Hepatic stellate cell (primary cell): ENCODE measurements at places on chromosomes 2 and 18.

GRCh38 chr18:70385474-70385873 lies 96.6 kb downstream of the SOCS6 start:
- DNase-seq: peak; percentile 42

DNA sequence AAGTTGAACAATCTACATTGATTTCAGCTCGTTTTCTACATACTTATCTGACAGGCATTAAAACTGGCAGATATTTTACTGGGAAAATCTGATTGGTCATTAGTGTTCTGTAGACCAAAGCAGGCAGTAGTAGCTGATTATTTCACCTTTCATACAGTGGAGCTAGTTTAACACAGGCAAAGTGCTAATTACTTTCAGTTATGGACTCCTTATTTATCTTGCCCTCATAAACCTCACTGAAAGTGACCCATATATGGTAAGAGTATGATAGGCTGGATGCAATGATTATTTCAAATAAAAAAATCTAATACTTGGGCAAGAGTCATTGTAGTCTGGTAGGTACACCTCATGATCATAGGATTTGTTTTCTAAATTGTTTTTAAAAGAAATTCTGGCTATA lies 129.7 kb downstream of the MYO1B start:
- no peak for DNase-seq

- DNase-seq: peak; percentile 15
Measured at GRCh38 chr2:67514515-67514914, 117.4 kb downstream of the ETAA1 start.

GRCh38 chr2:47528874-47529273 lies 125.9 kb downstream of the MSH2 start:
- no peak for DNase-seq

DNA sequence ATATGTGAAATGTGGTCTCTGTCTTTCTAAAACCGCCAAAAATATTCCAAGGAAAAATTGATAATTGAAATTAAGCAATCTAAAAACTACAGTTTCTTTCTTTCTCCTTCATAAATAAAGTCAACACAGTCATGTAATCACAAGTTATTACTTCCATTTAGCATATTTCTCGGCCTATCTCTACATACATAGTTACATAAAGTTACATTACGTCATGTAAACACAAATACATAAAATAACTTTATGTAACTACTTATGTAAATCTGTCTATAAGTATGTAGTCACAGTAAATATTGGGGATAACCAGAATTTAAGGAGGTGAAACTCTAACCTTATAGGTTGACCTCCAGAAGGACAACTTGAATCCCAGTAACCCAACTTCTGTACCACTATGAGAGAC lies 48.5 kb upstream of the PID1 start:
- DNase-seq: no peak

DNA sequence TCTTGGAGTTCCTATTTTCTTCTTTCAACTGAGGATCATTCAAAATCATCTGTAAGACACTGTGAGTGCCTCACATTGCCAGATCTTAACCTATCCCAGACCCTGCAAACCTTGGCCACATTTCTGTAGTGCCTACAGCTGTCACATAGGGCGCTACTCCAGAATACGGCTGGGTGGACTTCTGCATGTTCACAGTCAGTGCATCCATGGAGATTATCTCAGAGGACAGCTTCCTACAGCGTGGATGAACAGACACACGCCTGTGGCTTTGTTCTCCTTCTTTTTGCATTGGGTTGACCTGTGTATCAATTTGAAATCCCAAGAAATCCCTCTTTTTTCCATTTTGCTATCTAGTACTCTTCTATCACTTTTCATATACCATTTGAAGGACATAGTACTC lies 1.9 kb upstream of the KLHL29 start:
- DNase-seq: no peak

- no peak for DNase-seq
Measured at GRCh38 chr2:179467111-179467510, 202.5 kb upstream of the SESTD1 start.

DNA sequence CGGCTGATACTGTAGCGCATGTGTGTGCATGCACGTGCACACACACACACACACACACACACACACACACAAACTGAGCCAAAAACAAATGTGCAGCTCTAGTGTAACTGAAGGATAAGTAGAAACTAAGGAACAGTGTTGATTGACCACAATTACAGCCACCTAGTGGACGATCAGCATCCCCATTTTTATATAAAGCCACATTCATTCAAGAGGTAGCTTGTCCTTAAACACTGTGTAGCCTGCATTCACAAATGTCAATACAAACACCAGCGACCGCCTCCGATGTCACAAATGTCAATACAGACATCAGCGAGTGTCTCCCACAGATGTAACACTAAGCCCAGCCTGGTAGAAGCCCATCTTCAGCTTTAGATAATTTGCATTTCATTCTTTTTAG lies 167.4 kb downstream of the PTGR3 start:
- peak; percentile 35 for DNase-seq

GRCh38 chr18:48121752-48122151 lies 191.3 kb upstream of the SMAD2 start:
- no peak for DNase-seq

GRCh38 chr18:24364177-24364576 lies 33.4 kb downstream of the OSBPL1A start:
- DNase-seq: no peak

- no peak for DNase-seq
Measured at GRCh38 chr2:58702302-58702885, 461.3 kb upstream of the FANCL start.

DNA sequence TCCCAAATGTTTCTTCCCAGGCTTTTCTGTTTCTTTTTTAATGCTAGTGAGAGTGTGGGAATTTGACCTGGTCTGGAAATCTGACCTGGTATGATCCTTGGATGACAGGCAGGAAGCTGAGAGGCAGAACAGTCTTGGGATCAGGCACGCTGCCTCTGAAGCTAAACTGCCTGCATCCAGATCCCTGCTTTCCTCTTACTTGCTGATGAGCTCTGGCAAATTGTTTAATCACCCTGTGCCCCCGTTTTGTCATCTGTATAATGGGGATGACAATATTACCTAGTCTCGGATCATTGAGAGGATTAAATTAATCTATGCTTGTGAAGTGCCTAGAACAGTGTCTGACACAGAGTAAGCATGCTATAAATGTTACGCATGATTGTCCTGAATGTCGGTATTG lies 3.3 kb downstream of the KLHL23 start:
- no peak for DNase-seq

GRCh38 chr2:119549241-119549640 lies 5.0 kb downstream of the CFAP221 start:
- DNase-seq: no peak

GRCh38 chr18:4549164-4549872 lies 94.2 kb upstream of the DLGAP1 start:
- DNase-seq: no peak

DNA sequence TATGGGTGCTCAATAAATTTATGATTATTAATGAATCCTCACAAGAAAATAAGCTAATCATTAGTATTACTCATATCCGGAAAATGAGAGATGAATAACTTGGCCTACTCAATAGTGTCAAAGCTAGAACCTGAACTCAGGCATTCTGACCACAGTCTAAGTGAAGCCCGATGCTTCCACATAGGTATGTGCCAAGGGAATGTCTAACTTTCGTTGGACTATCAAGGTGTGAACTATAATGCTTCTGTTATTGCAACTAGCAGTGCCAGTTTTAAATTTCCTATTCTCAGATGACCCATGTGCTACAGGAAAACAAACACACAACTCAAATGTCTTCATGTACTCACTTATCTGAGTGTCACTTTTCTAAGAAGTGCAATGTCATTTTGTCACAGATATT lies 1.8 kb downstream of the BARD1 start:
- DNase-seq: no peak

DNA sequence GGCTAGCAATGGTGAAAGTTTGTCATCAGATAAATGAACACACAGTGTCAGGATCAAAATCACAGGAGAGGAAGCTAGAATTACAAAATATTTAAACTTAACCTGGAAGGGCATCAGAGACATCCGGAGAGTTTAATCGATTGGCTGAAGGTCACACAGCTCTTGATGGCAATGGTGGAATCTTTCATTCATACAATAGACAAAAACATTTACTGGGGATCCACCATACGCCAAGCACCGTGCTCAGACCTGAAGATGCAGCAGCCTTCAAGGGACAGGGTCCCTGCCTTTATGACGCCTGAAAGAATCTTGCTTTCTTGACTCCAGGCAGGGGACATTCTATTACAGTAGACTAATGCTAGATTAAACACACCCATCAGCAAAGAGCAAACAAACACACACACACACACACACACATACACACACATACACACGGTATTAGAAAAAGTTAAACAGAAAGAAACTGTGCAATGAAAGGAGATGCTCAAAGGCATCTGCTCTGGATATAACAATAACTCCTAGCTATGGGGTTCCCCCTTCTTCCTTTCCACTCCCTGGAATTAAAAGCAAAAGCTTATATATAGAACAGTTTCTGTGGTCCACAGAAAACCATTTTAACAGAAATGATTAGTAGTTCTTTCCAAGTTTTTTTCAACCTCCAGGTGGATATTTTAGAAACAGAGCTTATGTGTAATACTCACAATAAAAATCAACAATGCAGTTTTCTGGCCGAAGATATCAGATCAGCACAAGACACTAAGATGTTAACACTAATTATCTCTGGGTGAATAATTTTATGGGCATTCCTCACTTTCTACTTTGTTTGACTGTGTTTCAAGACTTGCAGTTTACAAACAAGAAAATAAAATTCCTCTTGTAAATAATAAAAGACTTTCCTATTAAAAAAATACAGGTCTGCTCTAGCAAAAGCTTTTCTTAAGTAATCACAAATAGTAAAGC lies 151.7 kb downstream of the ANKRD44 start:
- DNase-seq: no peak

DNA sequence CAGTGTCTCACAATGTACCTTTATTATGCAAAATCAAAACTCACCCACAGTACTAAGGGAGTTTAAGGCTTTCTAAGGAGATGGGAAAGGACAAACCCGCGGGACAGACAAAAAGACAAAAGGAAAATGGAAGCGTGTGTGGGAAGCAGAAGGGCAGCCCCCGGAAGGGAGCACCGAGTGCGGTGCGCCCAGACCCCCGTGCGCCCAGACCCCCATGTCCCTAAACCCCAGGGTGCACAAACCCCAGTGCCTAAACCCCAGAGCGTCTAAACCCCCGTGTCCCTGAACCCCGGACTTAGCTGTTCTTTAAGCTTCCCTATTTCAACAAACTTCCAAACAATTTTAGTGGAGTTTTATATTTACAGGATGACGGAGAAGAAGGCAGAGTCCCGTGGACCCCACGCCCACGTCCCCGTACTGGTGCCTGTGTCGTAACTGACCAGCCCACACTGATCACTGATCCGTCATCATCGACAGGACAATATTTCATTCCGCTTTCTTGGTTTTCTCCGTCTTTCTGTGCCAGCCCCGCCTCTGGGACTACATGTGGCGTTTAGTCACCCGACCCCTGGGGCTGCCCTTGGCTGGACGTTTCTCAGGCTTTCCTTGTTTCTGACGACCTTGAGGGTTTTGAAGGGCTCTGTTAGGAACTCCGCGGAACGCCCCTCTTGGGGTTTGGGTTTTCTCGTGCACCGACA lies 76.9 kb downstream of the RTP5 start:
- DNase-seq: no peak

DNA sequence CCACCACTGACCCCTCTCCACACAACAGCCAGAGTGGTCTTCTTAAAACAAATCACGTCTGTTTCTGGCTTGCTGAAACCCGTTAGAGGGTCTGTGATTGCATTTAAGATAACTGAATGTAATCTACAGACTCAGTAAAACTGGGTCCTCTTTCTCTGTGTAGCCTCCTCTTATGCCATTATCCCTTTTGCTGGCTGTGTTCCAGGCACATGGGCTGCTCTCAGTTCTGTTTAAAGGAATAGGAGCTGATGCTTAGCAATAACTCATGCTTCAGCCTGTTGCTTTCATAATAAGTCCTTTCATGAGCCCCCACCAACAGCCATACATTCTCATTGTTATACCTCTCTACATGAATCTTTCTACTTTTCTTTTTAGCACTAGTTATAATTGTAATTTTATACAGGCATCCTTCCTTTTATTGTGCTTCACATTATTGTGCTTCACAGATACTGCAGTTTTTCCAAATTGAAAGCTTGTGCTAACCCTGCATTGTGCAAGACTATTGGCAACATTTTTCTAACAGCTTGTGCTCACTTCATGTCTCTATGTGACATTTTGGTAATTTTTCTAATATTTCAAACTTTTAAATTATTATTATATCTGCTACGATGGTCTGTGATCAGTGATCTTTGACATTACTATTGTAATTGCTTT lies 782.6 kb downstream of the MBD2 start:
- no peak for DNase-seq

DNA sequence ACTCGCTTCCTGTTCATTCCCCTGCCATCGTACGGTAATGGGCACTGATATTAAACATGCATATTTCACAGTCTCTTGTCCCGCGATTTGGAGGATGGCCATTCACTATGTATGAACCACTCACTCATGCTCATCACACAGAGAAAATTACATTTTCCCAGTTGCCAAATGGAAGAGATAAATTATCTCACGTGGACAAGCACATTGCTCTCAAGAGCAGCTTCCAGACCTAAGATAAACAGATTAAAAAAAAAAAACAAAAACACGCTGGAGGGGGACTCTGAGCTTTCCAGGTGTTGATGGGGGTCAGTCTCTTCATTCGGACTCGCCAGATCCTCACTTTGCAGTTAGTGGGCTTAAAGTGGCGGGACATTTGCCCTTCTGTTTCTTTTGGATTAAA lies 1.7 kb upstream of the MAPK4 start:
- DNase-seq: no peak

DNA sequence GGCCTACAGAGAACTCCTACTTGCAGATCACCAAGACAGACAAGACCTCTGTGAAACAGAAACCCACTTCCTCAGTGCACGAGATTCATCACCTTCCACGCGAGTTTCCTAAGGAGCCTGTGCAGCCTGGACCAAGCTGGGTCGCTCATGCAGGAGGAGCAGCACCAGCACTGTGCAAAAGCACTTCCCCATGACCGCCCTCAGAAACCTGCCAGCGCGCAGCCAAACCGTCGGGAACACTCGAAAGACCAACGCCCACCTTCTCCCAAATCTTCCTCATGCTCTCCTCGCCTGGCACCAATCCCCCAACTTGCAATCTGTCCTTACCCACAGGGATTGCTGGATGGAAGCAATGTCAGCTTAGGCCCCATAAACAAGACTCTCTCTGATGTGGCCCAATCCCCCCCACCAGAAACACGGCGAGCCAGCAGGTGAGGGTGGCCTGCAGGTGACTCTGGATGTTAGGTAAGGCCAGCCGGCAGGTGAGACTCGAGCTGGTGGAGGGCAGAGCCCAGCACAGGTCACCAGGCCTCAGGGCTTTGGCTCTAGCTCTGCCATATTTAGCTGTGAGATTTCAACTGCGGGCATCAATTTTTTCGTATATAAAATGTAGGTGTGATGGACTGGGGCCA lies 69.4 kb downstream of the PXDN start:
- no peak for DNase-seq

- no peak for DNase-seq
Measured at GRCh38 chr2:192072261-192072660, 122.5 kb downstream of the TMEFF2 start.
